ENCODE measurements at places on chromosomes 16 and 17.

- DNase-seq = no peak
Measured at GRCh38 chr17:50312308-50312707, 33.6 kb upstream of the XYLT2 start.

DNA sequence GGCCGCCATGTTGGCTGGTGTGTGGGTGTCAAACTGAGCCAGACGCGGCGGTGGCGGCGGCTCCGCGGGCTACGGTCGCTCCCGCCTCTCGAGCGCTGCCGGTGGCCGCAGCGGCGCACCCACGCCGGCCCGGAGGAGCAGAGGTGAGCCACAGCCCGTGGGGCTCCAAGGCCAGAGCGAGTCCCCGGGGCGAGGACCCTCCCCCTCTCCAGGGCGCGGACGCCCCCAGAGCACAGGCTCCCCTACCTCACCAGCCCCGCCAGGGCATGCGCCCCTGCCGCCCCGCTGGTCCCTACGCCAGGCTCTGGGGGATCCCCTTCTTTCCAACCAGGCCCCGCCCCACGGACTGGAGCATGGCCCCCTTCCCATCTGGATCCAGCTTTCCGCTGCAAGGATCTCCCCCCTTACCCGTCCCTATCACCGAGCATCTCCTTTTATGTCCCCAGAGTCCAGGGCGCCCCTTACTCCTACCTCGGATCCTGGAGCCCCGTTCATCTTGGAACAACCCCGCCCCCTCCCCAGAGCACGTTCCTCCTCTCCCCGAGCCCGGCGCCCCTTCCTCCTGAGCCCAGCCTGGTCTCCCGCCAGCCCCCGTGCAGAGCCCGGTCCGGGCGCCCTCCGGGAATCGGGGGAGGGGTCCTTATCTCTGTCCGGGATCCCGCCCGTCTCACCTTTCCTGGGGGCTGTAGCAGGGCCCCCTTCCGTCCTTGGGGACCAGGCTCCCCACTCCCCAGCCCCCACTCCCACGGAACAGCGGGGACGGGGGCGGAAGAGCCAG is 412 bp downstream of the EPN2 start:
- DNase-seq = peak; percentile 57

GRCh38 chr16:77376358-77376757 is 58.5 kb downstream of the ADAMTS18 start:
- DNase-seq = no peak

DNA sequence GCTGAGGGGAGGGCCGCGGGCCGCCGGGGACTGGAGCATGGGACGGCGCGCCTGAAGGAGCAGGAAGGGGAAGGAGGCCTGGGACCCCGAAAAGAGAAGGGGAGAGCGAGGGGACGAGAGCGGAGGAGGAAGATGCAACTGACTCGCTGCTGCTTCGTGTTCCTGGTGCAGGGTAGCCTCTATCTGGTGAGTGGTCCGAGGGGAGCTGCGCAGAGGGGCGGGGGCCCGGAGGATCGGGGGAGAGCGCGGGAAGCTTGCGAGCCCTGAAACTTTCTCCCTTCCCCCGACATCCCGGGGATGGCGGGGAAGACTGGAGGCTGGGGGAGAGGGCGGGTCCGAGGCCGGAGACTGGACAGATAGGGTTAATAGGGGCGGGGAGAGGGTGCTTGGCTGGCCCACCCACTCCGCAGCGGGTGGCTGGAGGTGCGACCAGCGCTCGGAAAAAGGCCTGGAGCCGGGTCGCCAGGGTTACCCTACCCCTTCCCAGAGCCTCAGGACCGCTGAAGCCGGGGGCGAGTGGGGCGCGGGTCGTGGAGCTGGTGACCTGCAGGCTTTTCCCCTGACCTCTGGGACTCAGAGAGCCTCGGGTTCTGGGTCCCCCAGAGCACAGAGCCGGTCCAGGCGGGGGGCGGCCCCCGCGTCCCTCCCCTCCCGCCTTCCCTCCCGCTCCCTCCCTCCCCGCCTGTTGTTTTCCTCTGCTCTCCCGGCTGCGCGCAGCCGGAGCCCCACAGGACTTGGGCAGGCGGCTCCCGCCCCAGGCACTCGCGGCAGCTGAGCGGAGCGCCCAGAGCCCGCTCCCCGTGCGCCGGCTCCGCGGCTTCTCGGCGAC is 631 bp downstream of the NXPH3 start:
- no peak for DNase-seq

All from activated naive CD4-positive, alpha-beta T cell treated with Interleukin-2 at 50 U/mL for 16 hours (primary cell).